ENCODE measurements at places on chromosomes 5 and 9. TPM values are rescaled to one million over a fixed set of nuclear protein-coding genes. Genes with fewer than 3 reads are reported as not detected.

Gene SPZ1
- total RNA-seq = not detected

Gene MPDZ
- total RNA-seq = 97.3 TPM

- no peak for DNase-seq
These were observed 261.4 kb downstream of the PDZD2 start for GRCh38 chr5:31900296-31900865.

DNA sequence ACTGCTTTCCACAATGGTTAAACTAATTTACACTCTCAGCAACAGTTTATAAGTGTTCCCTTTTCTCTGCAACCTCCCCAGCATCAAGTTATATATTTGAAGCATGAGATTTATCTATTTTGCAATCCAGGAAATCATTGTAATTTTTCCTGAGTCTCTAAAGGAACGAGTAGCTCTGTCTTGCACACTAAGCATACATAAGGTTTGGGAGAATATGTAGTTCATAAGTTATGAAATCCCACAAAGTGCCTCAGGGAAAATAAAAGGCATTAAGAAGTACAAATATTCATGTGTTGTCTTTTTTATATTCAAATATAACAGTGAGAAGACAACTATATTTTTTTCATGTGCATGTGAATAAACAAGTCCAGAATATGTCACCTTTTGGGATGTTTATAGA is 377.1 kb upstream of the RORB start:
- no peak for DNase-seq

GRCh38 chr5:149904293-149904886 is 40.2 kb downstream of the PDE6A start:
- no peak for DNase-seq
